ENCODE measurements at places on chromosomes 11 and 22. TPM values are rescaled to one million over a fixed set of nuclear protein-coding genes. Genes with fewer than 3 reads are reported as not detected.

DNA sequence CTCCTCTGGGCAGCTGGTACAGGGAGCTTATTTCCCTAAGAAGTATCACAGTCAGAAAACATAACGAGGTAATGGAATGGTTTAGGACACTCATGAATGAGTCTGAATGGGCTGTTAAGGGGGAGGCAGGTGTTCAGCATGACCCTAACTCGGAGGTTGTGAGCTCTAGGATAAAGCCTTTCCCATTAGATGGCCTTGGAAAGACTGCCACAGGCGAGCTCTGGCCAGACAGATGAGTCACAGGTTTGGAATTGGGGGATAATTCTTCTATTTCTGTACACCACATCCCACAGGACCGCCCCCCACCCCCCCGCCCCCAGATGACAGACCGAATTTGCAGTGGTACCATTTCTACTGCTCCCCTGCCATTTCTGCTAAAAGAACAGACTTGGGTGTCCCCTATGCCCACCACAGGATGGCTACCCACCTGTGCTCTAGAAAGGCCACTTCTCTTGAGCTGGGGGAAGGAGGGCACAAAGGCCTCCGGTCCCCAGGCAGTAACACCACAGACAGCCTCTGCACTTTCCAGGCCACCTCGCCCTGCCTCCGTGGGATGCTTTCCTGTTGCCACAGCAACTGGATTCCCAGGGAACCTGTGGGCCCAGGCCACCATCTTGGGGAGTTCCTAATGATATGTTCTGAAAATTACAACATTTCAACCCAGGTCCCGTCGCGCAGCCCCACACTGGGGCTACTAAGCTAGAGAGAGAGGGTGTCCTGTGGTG, 76.7 kb downstream of the TRIM29 start:
- peaks cover 10% of the 10 kb centered on the region for H3K4me1 ChIP-seq
- no peak overlapping the region for H3K4me3 ChIP-seq
- no peaks in the 10 kb centered on the region for H3K36me3 ChIP-seq
- H3K27ac ChIP-seq: no peak overlapping the region

DNA sequence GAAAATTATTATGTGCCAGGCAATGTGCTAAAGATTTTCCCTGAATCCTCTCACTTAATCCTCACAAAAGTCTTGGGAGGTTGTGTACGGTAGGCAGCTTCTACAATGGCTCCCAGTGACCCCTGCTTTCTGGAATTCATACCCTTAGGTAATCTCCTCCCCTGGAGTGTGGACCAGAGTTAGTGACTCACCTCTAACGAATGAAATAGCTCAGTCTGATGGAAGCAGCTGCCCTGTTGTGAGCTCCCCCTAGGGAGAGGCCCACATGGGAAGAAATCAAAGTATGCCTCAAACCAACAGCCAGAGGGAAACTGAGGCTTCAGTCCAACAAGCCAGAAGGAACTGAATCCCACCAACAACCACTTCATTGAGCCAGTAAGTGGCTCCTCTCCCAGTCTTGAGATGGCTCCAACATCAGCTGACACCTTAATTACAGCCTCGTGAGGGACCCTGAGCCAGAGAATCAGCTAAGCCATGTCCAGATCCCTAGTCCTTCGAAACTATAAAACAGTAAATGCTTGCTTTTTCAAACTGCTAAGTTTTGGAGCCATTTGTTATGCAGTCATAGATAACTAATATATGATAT, 98.9 kb upstream of the ISX start:
- H3K4me3 ChIP-seq: no peak overlapping the region
- H3K36me3 ChIP-seq: peaks cover 3% of the 10 kb centered on the region
- H3K27ac ChIP-seq: no peak overlapping the region
- H3K4me1 ChIP-seq: no peaks in the 10 kb centered on the region
- no peak for DNase-seq
- H3K27me3 ChIP-seq: peaks cover 8% of the 10 kb centered on the region

- no peaks in the 10 kb centered on the region for H3K27me3 ChIP-seq
- no peak overlapping the region for H3K4me3 ChIP-seq
- H3K27ac ChIP-seq: no peak overlapping the region
- no peaks in the 10 kb centered on the region for H3K36me3 ChIP-seq
- H3K4me1 ChIP-seq: peaks cover 34% of the 10 kb centered on the region
Observed at GRCh38 chr11:127806501-127806900, 780.9 kb downstream of the ETS1 start.

- peak overlapping the region; percentile 16 for H3K4me3 ChIP-seq
- H3K4me1 ChIP-seq: peaks cover 10% of the 10 kb centered on the region
- H3K27me3 ChIP-seq: peaks cover 2% of the 10 kb centered on the region
- H3K36me3 ChIP-seq: no peaks in the 10 kb centered on the region
Observed at GRCh38 chr11:34650528-34650927, 29.6 kb downstream of the EHF start.

The TECTA gene
- total RNA-seq: 2.2 TPM

The OR51B4 gene
- total RNA-seq: 0.49 TPM

All from endothelial cell (in vitro differentiated cells).